HT1080 (cell line): ENCODE measurements at places on chromosomes 16 and 17.

GRCh38 chr16:55588799-55589198, 22.3 kb downstream of the CAPNS2 start:
- no peak for DNase-seq

- no peak for DNase-seq
Observed at GRCh38 chr17:42177684-42178083, 3.3 kb downstream of the KCNH4 start.

GRCh38 chr16:78291604-78292003, 192.2 kb downstream of the WWOX start:
- DNase-seq, result no peak

GRCh38 chr16:19926449-19927390, 42.1 kb upstream of the GPRC5B start:
- DNase-seq, result peak; percentile 82

DNA sequence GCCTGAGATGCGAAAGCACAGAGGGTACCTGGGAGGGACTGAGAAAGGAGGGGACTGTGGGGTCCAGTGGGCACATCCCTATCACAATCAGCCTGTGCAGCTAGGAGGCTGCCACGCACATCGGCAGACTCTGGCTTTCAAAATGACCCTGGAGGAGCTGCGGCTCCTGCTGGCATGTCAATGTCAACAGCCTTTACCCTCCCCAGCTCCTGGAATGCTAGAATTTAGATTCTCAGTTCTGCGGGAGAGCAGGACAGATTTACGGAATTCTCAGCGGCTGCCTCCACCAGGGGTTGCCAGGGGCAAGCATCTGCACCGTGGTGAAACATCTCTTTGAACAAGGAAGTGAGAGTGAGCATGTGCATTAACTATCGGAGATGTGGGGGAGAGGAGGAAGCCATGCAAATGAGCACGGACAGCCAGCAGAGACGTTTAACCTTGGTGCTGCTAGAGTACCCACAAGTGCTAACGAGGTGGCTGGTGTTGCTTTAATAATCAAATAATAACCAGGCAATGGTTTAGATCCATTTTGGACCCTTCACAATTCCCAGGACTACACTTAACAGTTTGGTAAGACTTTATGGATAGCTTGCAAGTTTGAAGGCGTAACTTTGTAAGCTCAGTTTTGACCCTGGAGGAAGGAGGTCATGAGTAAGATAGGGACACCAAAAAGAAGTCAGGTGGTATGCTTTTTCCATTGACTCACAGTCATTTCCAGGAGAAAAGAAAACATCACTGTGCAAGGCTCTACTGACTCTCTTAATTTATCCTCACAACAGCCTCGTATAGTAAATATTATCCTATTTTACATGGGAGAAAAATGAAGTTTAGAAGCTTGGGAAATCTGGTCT, 54.1 kb downstream of the XYLT1 start:
- DNase-seq, result no peak

- DNase-seq, result no peak
Observed at GRCh38 chr17:77717941-77718668, 240.4 kb upstream of the TNRC6C start.

- DNase-seq, result peak; percentile 21
Observed at GRCh38 chr17:5536866-5537650, 47.3 kb downstream of the NLRP1 start.
